ENCODE measurements at places on chromosomes 2 and 18.

GRCh38 chr2:54061272-54061671 lies 54.1 kb upstream of the ACYP2 start:
- no peak for DNase-seq

DNA sequence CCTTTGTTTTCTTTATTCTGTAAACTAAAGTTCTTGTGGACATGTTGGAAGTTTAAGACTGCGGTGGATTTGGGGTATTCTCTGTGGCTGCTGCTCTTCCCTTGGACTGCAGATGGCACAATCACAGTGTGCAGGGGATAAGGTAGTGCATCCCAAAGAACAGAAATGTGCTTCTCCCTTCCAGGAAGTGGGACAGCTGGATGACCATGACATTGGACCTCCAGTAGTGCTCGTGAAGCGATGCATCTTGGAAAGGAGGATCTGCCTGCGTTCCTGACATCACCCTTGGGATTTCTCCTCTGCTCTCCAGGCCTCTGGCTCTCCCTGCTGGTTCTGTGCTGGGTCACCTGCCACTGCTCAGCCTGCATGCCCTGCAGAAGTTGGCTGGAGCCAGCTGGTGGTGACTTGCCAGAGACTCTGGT lies 109.9 kb downstream of the SLC4A3 start:
- DNase-seq: peak; percentile 10

- DNase-seq: no peak
These were observed 57.0 kb downstream of the CUL3 start for GRCh38 chr2:224528171-224528570.

DNA sequence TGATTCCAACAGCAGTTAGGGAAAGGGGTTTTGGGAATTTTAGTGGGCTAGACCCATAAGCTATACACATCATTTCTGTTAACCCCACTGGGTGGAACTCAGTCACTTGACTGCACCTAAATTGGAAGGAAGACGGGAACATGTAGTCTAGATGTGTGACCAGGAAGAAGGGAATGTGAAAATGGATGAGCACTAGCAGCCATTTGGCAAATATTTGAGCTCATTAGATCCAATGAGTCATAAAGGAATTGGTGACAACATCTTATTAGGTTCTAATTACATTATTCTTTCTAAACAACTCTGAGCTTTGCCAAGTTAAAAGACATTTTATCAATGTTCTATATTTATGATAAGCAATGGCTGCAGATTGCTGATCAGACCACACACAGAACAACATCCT lies 400.6 kb downstream of the IRS1 start:
- no peak for DNase-seq

GRCh38 chr2:171034315-171034714 lies 105.3 kb downstream of the GORASP2 start:
- no peak for DNase-seq

- no peak for DNase-seq
These were observed 11.9 kb upstream of the NMUR1 start for GRCh38 chr2:231542136-231542535.

DNA sequence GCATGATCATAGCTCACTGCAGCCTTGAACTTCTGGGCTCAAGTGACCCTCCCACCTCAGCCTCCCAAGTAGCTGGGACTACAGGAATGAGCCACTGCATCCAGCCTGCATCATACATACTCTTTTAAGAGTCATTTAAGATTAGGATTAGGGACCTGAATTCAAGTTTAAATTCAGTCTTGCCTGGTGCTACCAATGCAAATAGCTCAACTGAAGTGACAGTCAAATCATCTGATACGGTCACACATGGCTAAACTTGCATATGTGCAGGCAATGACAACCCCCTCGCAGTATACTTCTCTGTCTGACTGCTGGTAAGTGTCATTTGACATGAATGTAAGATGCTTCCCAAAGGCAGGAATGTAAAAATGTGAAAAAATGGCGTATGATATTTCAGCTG lies 31.8 kb upstream of the TMEM131 start:
- DNase-seq: no peak

DNA sequence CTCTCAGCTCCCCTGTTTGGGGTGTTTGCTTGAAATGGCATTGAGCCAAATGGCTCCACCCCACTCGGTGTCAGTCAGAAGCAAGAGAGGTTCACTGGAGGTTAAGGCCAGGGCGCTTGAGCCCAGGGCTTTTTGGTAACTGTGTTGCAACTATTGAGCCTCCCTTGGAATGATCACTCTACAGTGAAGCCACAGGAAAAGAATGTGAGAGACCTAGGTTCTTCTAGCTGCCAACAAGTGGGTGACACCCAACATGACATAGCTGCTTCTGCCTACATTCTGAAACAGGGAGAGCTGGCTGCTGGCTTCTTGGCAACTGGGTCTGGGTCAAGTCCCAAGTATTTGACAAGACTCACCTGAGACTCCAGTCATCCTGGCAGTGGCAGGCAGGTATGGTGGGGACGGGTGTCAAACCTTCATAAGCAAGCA lies 7.1 kb upstream of the GRHL1 start:
- DNase-seq: no peak

GRCh38 chr2:166568409-166568808 lies 74.4 kb upstream of the SCN7A start:
- DNase-seq: no peak

DNA sequence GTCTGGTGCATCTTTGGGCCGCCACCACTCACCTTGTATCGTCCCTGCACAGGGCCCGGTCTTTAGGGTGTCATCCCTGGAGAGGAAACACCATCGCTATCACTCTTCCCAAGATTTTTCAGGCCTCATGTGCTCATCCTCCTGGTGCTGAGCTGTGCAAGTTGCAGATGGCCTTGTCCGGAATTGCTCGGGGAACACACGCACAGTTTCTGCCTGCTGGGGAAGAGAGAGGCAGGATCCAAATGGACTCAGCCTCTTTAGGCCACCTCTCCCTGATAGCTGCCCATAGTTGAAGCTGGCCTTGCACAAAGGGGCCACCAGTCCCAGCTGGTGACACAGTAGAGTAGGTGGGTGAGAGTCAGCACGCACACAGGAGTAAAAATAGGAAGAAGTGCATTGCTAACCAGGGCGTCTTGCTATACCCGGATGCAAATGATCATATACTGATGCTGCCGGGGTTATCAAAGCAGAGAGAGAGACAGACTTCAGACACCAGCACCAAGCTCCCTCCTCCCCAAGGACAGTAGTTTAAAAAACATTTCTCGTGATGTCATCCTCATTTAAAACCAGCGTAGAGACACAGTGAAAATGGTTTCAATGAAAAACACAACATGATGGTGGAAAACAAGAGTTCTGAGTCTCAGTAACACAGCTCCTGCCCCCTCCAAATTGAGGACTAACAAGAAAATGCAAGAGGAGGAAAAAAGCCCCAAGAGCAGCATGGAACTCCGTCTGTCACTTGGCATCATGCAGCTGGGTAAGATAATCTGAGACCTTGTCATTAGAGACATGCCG lies 147.5 kb upstream of the NCK2 start:
- no peak for DNase-seq

DNA sequence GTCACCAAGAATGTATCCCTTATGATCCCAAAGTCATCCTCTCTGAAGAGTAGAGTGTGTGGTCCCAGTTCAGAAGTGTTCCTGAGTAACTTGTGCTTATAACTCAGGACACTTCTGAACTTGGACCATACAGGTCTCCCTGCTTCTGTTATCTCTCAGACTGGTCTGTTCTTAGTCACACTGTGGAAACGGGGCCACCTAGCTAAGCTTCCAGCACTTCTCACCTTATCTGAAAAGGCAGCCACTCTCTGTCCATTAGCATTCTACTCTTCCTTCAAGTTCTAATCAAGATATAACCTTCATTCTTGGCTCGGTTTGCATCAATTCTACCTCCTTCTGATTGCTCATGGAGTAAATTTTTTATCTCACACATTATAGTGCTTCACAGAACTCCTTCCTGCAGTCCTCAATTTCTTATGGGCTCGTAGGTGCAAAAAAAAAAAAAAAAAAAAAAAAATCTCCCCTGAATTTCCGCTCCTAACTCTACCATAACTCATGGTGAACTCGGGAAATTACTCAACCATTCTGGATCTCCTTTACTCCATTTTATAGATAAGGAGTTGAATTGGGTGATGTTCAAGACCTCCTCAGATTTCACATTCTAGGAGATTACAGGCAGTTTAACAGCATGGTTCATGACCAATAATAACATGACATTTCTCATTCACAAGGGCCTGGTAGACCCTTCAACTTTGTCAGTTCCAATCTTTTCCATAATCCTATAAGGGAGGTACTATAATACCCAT lies 108.4 kb downstream of the TACR1 start:
- no peak for DNase-seq

DNA sequence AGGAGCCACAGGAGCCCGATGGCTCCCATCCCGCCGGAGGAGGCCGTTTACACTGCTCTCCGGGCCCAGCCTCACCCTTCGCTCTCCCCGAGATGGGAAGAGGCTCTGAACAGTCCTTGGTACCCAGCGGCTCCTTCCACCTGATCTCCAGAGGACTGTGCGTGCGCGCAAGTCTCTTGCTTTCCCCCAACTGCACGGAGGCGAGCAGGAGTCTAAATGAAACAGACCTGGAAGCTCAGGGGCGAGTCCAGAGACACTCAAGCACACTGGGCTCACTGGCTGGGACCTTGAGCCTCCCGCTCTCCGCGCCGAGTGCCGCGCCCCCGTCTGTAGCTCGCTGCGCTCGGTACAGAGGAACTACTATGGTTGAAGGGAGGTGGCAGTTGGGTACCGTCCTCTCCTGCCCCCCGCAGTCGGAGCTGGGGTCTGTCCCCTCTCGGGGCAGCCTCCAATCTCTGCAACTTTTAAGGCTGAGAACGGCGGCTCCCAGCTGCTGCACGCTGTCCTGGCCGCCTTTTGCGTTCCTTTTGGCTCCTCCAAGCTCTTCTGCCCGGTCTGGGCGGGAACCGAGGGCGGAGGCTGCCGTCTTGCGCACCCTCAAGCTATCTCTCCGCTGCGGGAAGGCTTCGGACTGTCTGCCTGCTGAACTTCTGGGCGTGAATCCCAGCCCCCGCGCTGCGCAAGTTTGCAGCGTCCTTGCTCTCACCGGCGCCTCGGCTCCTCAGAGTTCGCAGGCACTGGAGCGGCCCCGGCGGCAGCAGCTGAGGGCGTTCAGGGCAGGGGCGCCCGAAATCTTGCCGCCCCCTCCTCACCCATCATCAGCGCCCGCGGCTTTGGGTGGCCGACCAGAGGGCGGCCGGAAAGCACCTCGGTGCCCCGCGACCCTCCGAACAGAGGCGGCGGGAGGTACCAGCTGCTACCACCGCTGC lies 491 bp downstream of the ALK start:
- DNase-seq: peak; percentile 37

DNA sequence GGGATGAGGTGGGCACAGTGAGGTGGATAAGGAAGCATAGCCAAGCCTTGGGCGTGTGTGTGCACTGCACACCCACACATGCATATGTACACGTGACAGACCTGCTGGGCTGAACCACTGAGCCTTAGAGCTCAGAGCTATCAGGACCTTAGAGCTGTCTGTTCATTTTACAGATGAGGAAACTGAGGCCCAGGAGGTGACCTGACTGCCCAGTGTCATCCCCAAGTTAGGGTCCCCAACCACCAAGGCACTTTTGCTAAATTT lies 8.2 kb upstream of the SNED1 start:
- DNase-seq: no peak

- no peak for DNase-seq
These were observed 209.2 kb upstream of the SMAD2 start for GRCh38 chr18:48139431-48140347.

DNA sequence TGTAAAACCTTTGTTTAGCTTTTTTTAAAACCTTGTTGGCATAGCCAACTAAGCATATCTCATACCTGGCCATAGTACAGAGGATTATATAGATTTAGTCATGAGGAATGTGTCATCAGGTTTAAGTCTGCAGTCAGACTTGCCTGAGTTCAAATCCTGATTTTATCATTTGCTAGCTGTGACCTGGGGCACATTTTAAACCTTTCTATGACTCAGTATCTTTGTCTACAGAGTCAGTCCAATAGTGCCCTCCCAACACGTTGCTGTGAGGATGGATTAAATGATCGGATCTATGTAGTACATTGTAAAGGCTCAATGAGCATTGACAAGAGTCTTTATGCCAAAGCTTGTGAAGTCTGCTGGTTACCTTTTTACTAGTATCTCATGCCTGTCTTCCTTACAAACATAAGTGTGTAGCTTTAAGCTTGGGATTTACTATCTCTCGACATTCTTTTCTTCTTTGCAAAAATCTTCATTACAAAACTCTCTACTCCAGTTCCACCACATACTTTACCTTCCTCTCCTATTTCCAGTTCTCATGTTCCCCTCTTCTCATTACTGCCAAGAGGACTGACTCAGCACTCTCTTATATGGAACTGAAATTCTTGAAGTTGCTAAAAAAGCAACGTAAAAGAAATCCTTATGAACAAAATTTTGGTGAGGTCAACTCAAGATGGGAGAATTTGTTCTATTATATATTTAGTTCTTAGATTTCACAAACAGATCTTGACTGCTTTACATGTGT lies 68.1 kb upstream of the RBMS1 start:
- DNase-seq: no peak

DNA sequence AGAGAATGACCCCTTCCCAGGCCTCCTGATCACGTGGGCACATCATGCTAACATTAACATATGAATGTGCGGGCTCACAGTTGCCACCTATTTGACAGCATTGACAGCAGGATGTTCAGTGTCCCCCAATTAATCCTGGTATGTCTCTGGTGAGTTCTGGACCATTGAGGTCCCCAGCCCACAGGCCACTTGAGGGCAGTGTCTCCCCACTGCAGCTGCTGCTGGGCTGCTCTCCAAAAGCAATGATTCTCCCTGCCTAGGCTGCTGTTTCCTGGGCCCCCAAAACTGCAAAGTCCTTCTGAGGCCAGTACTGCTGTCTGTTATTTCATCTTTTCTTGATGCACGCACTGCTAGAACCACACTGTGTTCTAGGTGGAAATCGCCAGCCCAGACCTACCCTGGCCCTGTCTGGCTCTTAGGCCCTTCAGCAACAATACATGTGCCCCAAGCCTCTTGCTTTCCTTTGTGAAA lies 52.7 kb upstream of the MAPK4 start:
- DNase-seq: peak; percentile 63

GRCh38 chr2:179965291-179966258 lies 41.5 kb downstream of the CWC22 start:
- DNase-seq: no peak

- no peak for DNase-seq
These were observed 625.6 kb downstream of the EPHA4 start for GRCh38 chr2:220946552-220946951.

- peak; percentile 56 for DNase-seq
These were observed 29.2 kb upstream of the TEX44 start for GRCh38 chr2:231563378-231563961.

- DNase-seq: no peak
These were observed 1371.1 kb upstream of the LRRTM1 start for GRCh38 chr2:81675641-81676040.

- DNase-seq: no peak
These were observed 12.1 kb upstream of the ALLC start for GRCh38 chr2:3645745-3646389.

GRCh38 chr2:191222507-191222906 lies 22.7 kb upstream of the MYO1B start:
- no peak for DNase-seq
